ENCODE measurements at places on chromosomes 12 and 14.

DNA sequence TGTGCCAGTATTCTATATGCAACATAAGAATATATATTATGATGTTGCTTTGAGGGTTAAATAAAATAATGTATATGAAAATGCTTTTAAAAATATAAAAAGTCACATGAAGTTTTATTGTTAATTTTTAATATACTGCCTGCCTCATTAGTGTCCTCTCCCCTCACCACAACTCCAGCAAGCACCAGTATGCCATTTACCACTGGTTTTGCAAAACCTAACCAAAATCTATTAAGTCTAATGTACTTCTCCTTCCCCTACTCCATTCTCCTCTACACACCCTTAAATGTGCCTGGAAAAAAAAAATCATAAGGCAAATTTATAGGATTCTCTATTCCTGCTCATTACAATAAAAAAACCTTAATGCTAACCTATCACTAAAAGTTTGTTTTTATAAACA, 24.0 kb upstream of the GNG2 start:
- no peak for DNase-seq

- peak; percentile 71 for DNase-seq
These were observed 41.9 kb upstream of the NCOR2 start for GRCh38 chr12:124609041-124609989.

- DNase-seq = no peak
These were observed 443.2 kb downstream of the C12orf50 start for GRCh38 chr12:87585882-87586557.

DNA sequence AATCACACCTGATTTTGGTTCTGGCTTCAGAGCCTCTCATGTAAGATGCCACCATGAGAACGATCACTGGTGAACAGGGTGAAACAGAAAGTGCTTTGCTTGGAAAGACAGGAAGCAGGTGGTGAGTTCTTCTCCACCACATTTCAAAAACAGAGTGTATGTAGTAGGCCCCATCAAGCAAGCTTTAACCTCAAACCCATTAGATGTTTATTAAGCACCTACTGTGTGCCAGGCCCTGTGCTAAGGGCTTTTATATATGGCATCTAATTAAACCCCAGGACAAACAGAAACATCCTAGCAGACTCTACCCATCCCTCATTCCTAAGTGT, 47.8 kb upstream of the MED13L start:
- no peak for DNase-seq

DNA sequence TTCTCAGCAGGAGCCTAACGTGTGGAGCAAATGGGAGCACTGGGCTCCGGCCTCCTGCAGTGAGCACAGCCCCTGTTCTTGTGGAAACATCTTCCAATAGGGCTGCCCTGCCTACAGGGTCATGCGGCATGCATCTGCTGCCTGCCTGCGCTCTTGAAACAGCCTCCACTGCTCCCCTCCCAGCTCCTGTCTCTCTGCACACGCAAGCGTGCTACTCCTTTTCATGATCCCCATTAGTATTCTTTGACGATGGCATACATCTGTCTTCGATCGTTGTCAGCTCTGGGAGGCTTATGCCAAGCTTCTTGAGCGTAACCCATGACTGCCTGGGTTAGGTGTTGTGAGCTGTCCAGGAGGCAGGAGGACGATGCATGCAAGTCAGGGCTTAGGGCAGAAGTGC, 23.1 kb downstream of the NTF3 start:
- no peak for DNase-seq

DNA sequence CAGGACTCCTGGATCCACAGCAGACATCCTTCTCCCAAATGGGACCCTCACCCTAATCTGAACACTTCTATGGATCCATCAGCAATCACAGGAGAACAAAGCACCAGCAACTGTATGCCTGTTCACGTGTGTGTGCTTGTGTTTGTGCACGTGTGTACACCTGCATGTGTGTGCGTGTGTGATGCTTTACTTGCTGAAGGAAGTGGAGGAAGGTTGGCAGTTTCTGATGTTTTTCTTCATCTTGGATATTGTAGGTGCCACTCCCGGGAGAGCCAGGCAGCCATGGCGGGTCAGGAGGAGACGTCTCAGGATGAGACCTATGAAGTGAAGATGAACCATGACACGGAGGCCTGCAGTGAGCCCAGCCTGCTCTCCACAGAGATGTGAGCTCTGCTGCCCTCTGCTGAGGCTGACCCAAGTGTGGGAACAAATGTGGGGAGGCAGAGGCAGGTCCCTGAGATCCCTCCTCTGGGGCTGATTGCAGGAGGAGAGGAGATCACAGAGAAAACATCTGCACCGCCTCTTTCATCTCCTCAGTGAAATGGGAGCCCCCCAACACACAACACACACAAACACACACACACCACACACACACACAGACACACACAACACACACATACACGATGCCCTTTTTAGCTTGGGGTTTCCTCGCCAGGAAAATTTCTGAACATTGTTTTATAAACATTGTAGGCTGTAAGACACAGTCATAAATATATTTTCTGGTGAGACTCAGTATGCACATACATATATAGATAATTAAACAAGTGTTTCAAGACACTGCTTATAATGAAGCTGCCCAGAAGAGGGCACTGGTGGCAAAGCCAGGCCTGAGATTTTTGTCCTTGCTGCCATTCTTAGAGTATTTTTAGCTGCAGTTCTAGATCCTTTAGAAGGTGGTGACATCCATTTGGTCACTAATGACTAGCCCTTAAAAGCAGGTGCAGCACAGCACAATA, 112.2 kb upstream of the FKBP4 start:
- DNase-seq = no peak

DNA sequence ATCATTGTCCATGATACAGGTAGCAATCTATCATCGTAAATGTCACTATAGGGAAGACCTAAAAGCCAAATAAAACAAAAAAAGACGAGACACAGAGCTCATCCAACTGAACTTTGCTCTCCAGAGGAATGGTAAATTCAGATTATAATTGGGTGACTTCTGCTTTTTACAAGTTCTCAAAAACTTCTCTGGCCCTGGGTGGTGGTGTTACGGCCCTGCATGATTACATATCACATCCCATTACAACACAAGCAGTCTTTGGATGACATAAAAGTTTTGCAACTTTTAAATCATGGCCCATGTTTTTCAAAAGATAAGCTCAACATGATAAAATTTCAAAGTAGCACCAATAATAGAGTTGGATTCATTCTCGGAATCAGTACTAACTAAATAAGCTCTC, 299.6 kb downstream of the DIO2 start:
- no peak for DNase-seq

DNA sequence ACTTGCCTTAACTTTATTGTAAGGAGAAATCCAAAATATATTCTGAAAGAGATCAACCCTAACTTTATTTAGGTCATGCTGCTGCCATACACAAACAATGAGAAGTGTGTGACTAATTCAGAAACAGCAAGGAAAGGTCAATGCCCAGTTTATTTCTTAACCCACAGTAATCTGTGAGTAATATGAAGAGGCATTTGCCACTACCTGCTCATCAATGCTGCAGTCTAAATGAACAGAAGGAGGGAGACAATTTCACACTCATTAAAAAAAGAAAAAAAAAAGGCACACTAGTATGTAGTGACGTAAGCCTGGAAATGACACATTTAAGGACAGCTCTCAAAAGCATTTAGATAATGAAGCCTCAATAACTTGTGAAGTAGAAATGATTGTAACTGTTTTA, 90.5 kb upstream of the FOXN3 start:
- no peak for DNase-seq

GRCh38 chr12:22100958-22101748, 55.1 kb downstream of the CMAS start:
- DNase-seq = no peak

GRCh38 chr12:65419284-65420072, 141.0 kb downstream of the MSRB3 start:
- DNase-seq = no peak

- no peak for DNase-seq
These were observed 50.5 kb upstream of the CCDC175 start for GRCh38 chr14:59627011-59627520.

DNA sequence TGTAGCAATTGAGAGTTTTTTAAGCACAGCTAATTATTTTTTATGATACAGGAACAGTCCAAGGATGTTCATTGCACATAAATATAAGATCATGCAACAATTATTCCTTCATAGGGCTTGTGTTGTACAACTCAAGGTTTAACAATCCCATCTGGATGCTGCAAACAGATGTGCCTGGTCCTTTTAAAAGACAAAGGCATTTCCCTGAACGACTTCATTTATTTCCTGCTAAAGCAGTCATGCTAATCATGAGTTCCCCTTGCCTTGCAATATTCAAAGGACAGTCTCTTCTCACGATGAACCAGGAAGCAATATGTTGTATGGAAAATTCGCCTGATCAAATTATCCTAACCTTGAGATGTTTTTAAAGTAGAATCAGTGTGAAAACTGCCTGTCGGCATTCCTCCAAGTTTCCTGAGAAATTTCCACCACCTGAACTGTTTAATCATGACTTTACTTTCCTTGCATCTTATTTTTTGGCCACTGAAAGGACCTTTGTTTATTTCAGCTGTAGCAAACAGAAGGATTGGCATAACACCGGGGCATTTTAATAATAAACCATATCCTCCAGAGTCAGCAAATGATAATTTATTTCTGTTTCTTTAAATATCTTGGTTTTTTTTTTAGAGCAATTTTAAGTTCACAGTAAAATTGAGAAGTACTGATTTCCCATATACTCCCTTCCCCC, 33.9 kb upstream of the TSPAN8 start:
- DNase-seq = no peak

- DNase-seq = no peak
These were observed 62.6 kb downstream of the PDZRN4 start for GRCh38 chr12:41250748-41251147.

GRCh38 chr14:103889313-103890051, 38.8 kb upstream of the TDRD9 start:
- DNase-seq = no peak

DNA sequence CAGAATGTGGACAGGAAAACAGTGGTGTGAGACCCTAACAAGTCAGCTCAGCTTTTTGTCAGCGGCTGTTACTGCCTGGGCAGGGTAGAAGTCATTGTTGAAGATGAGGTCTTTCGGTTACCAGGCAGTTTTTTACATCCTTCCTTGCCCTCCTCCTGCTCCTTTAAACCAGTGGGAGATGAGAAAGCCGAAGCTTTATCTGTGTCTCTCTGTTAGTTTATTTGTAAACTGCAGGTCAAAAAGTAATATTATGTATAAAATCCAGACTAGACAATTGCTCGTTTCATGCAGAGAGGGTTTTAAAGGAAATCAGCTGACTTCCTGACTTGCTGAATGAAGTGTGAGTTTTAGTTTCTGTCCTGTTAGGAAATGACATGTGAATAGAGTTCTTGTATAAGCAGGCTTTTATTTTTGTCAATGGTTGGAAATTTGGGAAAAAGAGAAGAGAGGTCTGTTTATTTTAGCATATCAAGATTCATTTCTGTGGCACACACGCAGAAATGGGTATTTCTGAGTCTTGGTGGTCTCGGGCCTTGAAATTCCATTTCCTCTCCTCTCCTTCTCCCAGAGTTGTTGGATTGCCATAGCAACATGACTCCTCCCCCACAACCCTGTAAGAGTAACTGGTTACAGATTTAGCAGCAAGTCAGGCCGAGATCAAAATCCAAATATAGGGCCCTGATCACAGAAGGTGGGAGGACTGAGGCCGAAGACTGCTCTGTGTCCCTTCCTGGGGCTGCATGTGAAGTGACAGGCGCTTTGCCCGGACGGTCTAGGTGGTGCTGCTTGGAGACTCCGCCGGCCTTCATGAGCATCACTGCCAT, 60.8 kb downstream of the SAMD4A start:
- no peak for DNase-seq

DNA sequence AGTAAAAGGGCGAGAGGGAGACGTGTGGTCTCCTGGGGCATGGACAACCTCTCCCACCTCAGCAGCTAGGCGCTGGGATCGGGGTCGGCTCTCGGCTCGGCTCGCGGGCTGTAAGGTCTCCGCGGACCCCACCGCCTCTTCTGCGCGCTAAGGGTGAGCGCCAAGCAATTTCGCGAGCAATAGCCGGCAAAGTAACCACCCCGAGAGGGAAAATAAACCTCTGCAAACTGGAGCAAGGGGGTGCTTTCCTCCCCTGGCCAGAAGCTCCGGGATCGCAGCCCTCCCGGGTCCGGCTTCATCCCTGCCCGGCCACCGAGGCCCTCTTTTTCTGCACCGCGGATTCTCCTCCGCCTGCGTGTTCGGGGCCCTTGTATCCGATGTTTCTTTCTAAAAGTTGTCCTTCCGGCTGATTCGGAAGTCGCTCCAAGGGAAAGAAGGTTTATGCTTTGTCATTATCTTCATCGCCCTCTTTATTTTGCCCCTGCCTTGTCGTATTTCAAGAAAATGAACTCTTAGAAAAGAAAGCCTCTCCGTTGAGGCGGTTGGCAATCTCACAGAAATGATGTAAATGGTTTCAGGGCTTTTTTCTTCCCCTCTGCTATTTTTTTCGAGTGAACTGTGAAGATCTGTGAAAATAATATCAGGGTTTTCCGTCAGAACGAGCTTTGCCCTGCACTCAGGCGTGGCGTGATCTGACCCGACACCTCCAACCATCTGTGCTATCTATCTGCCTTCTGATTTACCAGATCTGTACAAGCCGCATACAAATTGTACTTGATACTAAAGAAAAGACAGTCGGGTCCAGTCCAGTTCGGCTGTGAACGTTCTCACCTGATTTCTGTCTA, 1.7 kb upstream of the SIX6 start:
- DNase-seq = no peak
